ENCODE measurements at places on chromosomes 16 and 17.

DNA sequence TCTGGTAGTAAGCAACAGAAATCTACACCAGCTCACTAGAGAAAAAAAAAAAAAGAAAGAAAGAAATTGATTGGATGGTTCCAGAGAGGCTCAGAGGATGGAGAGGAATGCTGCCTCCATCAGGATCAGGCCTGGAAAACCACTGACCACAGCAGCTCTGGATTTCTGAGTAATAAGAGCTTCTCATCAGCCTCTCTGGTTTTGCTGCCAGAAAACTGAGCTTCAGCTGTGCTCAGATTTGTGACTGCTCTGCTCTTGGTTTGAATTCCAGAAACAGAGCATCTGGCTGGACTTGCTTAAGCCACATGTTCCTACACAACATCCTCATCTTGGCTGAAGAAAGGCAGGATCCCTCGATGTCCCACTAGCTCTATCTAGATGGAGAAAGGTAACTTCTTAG, 25.9 kb downstream of the IRX6 start:
- DNase-seq = no peak

- no peak for DNase-seq
These were observed 21.8 kb downstream of the AXIN1 start for GRCh38 chr16:330741-331140.

DNA sequence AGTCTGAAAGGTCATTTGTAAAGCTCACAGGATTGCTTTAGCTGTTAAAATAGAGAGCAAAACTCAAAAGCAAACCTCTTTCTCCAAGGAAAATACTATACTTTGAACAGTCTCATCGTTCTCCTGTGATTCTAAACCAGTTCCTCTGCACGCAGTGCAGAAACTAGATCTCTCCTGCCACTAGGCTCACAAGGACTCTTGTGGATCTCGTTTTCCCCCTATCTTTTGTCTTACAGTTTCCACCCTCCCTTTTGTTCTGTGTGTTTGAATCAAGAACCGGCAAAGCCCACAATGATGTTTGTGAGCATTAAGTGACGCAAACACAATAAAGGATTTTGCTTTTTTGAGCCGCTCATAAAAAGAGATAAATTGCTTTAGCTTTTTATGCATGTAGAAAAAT, 1103.5 kb upstream of the RBFOX1 start:
- DNase-seq = no peak

GRCh38 chr16:74188856-74189255, 107.8 kb upstream of the PSMD7 start:
- no peak for DNase-seq

DNA sequence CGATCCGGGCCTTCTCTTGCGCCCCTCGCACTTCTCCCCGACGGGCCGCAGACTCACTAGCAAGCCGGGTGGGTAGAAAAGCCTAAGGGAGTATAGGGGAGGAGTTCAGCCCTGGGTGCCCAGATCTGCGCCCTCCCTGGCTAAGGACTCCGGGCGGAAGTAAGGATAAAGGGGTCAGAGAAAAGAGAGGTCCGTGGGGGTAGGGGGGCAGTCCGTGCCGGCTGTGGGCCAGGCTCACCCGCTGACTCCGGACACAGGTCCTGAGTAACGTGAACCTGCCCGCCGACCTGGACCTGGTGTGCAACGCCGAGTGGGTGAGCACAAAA, 1.8 kb downstream of the NAGS start:
- no peak for DNase-seq

DNA sequence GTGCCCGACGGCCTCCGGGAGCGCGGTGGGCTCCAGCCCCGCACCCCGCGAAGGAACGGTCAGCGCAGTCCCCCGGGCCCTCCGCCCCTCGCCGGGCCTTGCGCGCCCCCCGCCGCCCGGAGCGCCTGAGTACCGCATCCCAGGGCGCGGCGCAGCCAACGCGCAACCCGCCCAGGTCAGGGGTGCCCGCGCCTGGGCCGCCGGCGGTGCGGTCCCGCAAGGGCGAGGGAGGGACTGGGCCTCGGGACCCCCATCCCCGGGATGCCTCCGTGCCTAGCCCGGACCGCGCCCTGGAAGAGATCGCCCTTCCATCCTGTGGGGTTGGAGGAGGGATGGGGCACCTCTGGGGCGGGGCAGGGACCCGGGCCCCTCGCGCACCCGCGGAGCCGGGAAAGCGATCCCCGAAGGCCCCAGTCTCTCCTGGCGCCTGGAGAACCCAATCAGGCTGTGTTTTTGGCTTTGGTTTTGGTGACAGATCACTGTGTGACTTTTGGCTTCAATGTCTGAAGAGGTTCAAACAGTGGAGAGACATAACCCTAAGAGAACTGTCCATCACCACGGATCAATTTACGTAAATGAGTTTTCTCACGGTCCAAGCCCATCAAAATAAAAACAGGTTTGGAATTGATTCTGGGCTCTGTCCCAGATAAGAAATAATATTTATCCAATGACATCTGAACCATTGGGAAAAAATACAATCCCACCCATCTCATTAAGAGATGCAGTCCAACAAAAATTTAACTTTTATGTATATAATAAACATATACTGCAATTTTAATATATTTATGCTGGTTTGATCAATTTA, 17.8 kb downstream of the ENPP7 start:
- no peak for DNase-seq

Measured in NCI-H446 treated with DMSO at 0.1 percent for 48 hours (cell line).